Stimulated activated CD4-positive, alpha-beta T cell treated with anti-CD3 and anti-CD28 coated beads, Interleukin-1b, Interleukin-23, amount 100 ng/mL, for 1 hour (primary cell): ENCODE measurements at places on chromosomes 12 and 14.

DNA sequence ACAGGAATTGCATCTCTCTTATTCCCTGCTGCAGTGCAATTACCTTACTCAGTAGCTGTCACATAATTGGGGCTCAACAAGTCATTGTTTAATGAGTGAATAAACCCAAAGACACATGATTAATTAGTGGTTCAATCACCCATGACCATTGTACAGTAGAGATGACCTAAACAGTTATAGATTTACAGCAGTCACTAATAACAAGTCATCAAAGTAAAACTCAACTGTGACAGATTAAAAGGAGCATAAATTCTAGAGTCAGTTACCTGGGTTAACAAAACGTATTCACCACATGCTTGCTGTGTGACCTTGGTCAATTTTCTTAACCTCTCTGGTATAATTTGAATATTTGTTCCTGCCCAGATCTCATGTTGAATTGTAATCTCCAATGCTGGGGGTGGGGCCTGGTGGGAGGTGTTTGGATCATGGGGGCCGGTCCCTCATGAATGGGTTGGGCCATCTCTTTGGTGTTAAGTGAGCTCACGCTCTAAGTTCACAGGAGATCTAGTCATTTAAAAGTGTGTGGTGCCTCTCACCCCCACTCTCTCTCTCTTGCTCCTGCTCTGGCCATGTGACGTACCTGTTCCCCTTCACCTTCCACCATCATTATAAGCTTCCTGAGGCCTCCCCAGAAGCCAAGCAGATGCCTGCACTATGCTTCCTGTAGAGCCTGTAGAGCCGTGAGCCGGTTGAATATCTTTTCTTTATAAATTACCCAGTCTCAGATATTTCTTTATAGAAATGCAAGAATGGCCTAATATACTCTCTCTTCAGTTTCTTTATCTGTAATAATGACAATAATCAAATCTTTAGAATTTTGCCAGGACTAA lies 141.9 kb upstream of the PLEKHG7 start:
- no peak for DNase-seq

DNA sequence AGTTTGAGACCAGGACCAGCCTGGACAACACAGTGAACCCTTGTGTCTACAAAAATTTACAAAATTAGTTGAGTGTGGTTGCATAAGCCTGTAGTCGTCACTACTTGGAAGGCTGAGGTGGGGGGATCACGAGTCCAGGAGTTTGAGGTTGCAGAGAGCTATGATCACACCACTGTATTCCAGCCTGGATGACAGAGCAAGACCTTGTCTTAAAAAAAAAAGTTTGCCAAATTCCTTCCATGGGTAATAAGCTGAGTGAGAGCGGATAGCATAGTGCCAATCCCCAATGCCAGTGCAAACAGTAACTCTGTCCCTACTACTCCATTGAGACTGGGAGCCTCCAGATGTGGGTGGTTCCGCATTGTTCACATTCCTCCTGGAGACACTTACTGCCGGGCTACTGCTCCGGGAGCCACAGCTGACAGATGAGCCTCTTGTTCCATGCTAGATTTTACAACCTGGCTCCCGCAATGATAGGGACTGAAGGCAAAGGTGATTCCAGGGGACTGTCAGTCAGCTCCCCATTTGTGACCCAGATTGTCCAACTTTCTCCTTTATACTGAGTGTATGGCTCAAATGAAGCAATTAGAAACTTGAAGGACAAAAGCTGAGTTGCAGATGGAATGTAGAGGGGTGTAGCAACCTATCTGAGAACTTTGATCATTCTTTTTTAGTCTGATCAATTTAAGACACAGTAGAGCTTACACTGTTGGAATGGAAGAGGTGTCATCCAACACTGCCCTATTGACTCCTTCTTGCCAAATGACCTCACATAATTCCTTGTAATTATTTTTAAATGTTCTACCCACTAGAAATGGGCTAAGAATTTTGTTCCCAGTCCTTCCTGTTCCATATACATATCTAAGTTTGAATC lies 13.4 kb upstream of the FRMD6 start:
- DNase-seq, result no peak

DNA sequence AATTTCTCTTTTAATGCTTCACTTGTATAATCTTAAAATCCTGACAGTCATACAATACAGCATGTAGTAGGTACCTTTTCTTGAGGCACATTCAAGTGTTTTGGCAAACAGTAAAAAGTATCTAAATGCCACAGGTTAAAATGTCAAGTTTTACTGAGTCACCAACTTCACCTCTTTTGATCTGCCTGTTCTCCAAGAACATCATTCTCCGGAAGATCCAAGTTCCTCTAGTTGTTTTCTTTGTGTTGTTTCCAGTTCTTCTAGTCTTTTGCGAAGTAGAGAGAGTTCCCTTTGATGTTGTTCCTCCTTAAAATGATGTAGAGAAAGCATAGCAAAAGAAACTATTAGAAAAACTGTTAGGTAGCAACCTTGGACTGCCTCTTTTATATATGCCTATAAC lies 151.1 kb downstream of the CEP83 start:
- DNase-seq, result no peak

GRCh38 chr14:61154641-61155040 lies 126.5 kb downstream of the TMEM30B start:
- no peak for DNase-seq

- DNase-seq, result no peak
Observed at GRCh38 chr14:25150934-25151790, 101.2 kb upstream of the STXBP6 start.

- no peak for DNase-seq
Observed at GRCh38 chr12:49902399-49903350, 1.0 kb downstream of the FAIM2 start.

GRCh38 chr12:128098730-128099129 lies 168.2 kb upstream of the TMEM132C start:
- DNase-seq, result no peak

GRCh38 chr14:31080056-31080455 lies 53.9 kb upstream of the STRN3 start:
- DNase-seq, result no peak

GRCh38 chr12:71556875-71557274 lies 106.8 kb downstream of the ZFC3H1 start:
- no peak for DNase-seq

DNA sequence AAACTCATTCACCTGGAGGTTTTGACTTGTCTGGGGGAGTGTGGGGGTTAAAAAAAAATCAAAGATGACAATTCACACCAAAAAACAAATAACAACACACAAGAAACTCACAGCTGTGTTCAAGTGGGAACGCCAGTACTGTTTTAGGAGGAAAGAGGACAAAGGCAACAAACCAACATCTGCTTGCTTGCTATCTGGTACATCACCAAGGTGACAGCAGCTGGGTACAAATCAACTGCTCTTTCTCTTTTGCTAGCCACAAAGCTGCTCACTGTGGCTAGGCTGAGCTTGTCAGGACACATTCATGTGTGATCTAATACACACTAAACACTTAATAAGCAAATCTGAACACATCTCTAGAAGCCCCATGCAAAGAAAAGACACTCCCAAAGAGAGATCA lies 128.0 kb upstream of the RAP1B start:
- no peak for DNase-seq

GRCh38 chr12:67633708-67634107 lies 14.8 kb upstream of the DYRK2 start:
- DNase-seq, result no peak

GRCh38 chr12:42085594-42085993 lies 59.1 kb downstream of the GXYLT1 start:
- no peak for DNase-seq

DNA sequence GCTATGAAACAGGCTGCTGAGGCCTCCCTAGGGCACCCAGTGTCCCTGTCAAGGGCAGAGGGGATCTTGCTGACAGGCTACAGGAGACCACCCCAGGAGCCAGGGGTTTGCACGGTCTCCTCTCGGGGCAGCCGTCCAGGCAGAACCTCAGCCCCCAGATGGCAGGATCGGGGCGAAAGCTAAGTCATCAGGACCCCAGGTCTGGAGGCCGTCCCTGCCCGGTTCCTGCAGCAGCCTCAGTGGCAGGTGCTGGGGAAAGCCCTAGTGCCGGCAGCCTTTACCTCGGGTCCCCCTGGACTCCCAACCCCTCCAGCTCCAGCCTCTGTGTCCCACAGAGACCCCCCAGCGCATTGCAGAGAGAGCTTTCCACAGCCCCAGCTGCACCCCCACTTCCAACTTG lies 103.8 kb upstream of the C14orf180 start:
- no peak for DNase-seq

DNA sequence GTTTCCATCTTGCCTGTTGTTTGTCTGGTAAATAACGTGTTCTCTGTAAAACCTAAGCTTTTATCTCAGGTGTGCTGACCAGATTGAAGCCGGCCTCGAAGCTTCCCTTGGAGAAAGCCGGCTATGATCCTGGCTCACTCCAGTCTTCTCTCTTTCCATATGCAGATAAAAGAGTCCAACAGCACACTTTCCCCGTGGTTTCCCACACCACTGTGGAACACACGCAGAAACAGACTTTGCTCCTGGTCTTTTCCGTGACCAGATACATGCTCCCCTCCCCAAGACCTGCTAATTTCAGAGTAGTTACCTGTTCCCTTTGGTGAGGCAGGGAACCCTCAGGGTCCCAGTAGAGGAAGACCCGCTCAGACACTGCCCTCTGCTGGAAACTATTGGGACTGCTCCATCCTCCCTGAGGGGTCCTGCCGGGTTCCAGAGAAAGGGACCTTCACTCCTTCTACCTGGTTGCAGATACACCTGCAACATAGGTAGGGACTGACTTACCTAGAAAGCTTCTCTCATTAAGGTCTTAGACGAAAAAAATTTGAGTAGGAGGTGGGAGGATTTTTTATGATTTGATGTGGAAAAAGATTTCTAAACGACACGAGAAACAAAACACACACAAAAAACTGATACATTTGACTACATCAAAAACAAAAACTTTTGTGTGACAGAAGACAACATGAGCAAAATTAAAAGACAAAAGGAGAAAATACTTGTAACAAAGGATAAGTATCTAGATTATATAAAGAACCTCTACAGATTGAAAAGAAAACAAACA lies 415.4 kb upstream of the CCDC196 start:
- peak; percentile 36 for DNase-seq

GRCh38 chr14:105473677-105474482 lies 741 bp upstream of the CRIP2 start:
- DNase-seq, result peak; percentile 49

- no peak for DNase-seq
Observed at GRCh38 chr12:95980437-95980836, 15.7 kb downstream of the HAL start.

GRCh38 chr12:85423947-85424346 lies 143.9 kb downstream of the ALX1 start:
- no peak for DNase-seq

DNA sequence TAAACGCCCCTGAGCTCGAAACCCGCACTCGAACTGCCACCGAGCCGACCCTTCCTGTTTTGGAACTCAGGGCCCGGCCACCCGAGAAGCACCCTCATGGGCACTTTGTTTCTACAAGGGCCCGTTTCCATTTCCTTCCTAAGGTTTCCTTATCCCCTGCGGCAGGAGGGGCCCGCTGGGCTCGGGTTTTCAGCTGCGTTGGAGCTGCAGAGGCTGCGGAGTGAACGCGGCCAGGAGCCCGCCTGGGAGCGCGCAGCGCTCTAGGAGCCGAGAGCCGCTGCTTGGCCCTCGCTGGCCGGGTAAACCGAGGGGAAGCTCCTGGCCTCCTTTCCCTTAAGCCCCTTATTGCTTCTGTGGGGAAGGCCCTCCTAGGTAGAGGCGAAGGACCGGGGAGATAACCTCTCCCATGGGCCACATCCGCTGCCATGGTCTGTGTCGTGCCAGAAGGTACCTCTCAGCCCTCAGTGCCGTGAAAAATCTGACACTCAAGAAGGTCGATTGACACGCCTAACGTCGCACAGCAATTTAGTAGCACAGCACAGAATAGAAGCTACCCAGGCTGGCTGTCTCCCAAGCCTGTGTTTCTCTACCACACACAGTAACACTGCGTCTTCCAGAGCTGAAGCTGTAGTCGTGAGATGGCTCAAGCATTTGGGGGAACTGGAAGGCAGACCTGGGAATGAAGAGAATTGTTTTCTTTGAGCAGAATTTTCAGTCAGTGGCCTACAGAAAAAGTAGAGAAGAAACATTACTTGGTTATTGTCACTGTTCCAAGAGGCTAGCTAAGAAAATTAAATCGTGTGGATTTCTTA lies 12.9 kb upstream of the CALM1 start:
- no peak for DNase-seq

- no peak for DNase-seq
Observed at GRCh38 chr14:55000381-55000780, 26.5 kb downstream of the WDHD1 start.

DNA sequence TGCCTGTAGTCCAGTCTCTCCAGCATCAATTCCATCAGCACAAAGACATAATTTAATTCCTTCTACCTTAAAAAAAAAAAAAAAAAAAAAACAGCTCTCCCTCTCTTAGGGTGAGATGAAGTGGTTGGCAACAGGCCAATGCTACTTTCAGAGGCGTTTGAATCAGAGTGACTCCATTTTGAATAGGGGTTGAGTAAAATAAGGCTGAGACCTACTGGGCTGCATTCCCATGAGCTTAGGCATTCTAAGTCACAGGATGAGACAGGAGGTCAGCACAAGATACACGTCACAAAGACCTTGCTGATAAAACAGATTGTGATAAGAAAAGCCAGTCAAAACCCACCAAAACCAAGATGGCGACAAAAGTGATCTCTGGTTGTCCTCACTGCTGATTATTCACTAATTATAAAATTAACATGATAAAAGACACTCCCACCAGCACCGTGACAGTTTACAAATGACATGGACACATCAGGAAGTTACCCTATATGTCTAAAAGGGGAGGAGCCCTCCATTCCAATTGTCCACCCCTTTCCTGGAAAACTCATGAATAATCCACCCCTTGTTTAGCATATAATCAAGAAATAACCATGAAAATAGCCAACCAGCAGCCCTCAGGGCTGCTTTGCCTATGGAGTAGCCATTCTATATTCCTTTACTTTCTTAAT lies 6.9 kb upstream of the TCL1B start:
- no peak for DNase-seq

DNA sequence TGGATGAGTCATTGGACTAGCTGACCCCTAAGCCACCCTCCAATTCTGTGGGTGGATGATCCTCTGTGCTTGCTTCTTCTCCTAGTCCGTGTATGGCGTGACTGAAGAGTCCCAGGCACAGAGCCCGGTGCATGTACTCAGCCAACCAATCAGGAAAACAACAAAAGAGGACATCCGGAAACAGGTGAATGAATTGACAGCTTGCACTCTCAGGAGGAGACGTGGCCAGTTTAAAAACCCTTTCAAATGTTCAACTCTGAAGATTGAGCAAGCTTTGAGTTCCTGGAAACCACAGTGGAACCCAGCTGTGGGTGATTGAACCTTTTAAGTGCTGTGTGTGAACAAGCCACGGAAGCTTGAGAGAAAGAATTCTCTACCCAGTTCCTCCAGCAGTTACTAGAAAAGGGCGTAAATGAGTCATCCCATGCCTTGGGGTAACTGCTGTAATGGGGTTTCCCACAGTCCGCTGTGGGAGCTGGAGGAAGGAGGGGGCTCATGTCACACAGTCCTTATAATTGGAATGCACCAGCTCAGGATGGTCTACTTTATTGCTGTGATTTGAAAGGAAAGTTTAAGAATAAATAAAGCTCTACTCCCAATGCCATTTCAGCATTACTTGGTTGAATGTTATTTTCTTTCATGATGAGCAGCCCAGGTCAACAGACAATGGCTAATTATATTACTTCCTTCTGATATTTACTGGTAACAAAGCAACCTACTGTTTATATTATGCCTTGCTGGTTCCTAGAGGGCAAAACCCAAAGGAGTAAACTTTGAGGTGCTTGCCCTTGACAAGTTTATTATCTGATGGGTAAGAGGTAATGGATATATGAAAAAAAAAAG lies 417.0 kb downstream of the DPF3 start:
- no peak for DNase-seq
